Panc1 (cell line): ENCODE measurements at places on chromosomes 3 and 15. TPM values are rescaled to one million over a fixed set of nuclear protein-coding genes. Genes with fewer than 3 reads are reported as not detected.

GRCh38 chr3:178186666-178187065 is 349.6 kb upstream of the KCNMB2 start:
- no peak for DNase-seq
- no peaks in the 10 kb centered on the region for H3K27me3 ChIP-seq
- no peaks in the 10 kb centered on the region for H3K4me1 ChIP-seq
- no peaks in the 10 kb centered on the region for H3K36me3 ChIP-seq
- H3K4me3 ChIP-seq = no peak overlapping the region

- no peaks in the 10 kb centered on the region for H3K4me1 ChIP-seq
- H3K36me3 ChIP-seq = no peaks in the 10 kb centered on the region
- H3K27ac ChIP-seq = no peak overlapping the region
- H3K4me3 ChIP-seq = no peak overlapping the region
- no peaks in the 10 kb centered on the region for H3K27me3 ChIP-seq
These were observed 83.7 kb upstream of the RASGRP1 start for GRCh38 chr15:38648121-38648843.

DNA sequence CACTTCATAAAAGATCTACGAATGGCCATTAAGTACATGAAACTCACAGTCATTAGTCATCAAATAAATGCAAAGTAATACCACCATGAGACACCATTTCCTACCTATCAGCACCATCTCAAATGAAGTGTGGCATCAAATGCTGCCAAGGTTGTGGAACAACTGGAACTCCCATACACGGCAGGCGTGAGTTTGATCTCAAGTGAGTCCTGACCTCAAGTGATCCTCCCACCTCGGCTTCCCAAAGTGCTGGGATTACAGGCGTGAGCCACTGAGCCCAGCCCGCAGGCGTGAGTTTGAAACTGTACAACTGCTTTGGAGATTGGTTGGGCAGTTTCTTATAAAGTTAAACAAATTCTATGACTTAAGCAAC is 28.8 kb upstream of the HDAC11 start:
- no peaks in the 10 kb centered on the region for H3K27me3 ChIP-seq
- no peaks in the 10 kb centered on the region for H3K36me3 ChIP-seq
- peak overlapping the region; percentile 70 for H3K27ac ChIP-seq
- H3K4me1 ChIP-seq = no peaks in the 10 kb centered on the region
- no peak for DNase-seq

Gene CD86
- total RNA-seq = not detected

Gene THPO
- not detected for total RNA-seq

Gene IL17RE
- 1.1 TPM for total RNA-seq

Gene AP3B2
- 0.95 TPM for total RNA-seq

Gene GCSAM
- total RNA-seq = 0.08 TPM

Gene ROPN1
- not detected for total RNA-seq

Gene SLC22A13
- total RNA-seq = 0.33 TPM
